ENCODE measurements at places on chromosomes 7 and 10.

DNA sequence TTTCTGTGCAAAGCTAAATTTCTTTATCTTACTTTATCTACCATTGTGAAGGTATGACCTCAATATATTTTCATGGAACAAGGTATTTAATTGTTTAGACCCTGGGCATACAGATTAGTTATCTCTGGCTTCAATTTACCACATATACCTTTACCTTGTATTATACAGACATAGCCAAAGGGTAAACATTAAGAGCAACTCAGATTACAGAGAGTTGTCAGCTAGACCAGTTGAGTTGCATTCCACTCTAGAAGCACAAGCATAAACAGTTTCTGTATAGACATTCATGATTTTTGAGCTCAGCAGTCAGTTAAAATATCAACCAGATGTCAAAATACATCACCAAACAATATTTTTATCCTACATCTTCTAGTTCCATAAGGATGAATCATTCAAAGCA, 857.3 kb upstream of the ZWINT start:
- DNase-seq = no peak

GRCh38 chr7:151704960-151705635, 171.8 kb downstream of the PRKAG2 start:
- no peak for DNase-seq

GRCh38 chr10:13808556-13809391, 222.0 kb downstream of the PRPF18 start:
- no peak for DNase-seq

DNA sequence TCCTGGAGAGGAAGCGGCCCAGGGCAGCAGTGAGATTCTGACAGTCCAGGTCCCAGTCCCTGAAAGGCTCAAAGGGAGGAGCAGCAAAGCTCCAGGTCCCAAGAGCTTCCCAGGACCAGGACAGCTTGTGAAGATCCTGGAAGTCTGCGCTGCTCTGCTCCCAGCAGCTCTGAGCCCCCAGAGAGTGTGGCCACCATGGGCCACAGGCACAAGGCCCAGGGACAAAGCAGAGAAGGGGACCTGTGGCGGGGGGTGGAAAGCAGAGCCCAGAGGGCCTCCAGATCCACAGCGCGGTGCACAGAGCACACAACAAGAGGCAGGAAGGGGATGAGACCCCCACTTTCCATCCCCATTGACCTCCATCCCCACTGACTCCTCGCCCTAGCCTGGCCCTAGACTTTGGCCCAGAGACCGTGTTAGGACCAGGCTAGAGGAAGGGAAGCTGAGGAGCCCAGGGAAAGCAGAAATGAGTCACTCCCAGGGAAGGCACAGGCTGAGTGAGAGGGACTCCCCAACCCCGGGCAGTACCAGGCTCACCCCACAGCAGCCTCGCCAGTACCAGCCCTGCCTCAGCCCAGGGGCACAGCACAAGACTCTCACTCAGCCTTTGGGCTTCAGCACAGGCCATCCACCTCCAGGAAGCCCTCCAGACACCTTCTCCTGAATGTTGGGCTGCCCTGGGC, 75.5 kb downstream of the GRID1 start:
- no peak for DNase-seq

DNA sequence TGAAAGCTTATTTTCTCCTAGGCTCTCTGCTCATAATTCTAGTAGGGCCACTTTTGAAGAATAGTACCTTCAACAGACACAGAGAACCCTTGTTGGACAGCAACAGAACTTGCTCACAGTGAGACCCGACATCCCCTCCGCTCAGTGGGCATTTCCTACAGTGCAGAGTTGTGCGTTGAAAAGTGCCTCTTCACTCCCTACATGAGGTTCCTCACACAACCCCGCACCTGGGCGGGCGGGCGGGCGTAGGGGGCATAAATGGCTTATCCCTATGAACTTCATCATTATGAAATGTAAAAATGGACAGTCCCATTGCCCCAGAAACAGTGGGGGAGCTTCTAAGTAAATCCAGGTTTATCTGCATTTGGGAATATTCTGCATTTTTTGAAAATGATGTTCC, 174.9 kb downstream of the MGMT start:
- DNase-seq = no peak

- DNase-seq = no peak
Measured at GRCh38 chr10:98367604-98368451, 47.2 kb downstream of the PYROXD2 start.

DNA sequence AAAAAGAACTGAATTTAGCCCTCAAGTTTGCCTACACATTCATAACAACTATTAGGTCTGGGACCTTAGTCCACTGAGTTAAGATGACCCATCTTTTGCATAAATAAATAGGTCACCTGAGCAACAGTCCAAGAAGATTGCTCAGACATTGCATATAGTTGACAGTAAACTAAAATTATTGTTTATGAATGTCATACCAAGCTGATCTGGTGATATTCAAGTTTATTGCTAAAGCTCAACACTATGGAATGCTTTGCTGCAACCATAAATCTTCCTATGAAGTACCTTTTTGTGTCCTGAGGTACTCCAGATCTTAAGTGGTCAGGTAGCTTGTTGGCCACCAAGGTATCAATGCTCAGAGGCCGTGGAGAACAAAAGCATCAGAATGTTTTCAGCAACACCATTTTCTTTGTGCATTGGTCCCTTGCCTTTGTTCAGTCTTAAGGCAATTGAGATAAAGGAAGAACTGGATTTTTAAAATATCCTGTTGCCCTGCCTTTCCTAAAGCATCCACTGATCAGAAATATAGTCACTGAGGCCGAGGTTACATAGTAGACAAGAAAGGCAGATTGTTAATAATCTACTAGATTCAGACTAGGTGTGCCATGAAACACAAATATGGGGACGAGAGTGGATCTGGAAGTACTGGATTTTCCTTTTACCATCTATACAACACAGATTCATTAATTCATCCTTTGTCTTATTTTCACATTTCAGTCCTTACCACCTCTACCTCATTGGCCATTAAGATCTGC, 321.3 kb downstream of the PTEN start:
- DNase-seq = no peak

- DNase-seq = no peak
Measured at GRCh38 chr10:97633921-97634320, 621 bp upstream of the MORN4 start.

DNA sequence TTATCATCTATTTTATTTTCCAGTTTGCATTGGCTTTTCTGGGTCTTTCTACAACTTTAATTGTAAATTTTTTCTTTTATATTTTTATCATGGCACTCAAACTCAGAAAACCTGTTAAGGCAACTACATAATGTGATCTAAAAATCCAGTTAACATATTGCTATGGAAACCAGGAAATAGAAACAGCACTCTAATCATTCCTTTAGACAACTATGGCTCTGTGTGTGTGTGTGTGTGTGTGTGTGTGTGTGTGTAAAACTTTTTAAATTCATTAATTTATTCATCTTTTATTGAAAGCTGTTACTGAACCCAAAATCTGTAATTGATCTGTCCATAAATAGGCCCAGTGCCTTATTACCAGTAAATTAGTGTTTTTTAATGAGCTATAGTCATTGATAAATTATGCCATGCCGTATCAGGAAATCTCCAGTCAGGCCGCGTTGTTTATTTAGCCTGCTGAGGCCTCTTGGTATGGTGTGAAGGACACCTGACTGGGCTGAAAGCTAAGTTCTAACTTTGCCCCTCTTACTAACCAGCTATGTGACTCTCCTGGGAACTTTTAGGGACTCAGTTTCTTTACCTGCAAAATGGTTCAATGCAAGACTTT, 1.5 kb upstream of the MET start:
- DNase-seq = no peak

DNA sequence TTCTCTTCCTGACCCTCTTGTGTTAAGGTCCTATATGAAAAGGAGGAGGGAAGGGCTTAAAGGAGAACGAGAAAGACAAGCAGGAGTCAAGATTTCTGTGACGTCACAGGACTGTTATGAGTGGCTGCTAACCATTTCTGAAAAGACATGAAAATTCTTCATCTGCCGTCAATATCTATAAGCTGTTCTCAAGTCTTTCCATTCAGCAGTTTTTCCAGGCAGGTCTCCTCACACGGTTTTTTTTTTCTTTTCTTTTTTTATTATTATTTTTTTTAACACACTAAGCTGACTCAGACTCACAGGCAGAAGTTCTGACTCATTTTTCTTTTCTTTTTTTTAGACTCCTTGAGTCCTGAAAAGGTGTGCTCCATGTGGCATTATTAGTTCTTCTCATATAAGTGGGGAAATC, 72.0 kb downstream of the DGKI start:
- DNase-seq = no peak

- peak; percentile 92 for DNase-seq
Measured at GRCh38 chr7:56106108-56107073, at the start of gene CHCHD2. Gene CHCHD2, minus strand, starts transcription at chr7:56106476. Its CDS starts 63 bp downstream, at chr7:56106413.

DNA sequence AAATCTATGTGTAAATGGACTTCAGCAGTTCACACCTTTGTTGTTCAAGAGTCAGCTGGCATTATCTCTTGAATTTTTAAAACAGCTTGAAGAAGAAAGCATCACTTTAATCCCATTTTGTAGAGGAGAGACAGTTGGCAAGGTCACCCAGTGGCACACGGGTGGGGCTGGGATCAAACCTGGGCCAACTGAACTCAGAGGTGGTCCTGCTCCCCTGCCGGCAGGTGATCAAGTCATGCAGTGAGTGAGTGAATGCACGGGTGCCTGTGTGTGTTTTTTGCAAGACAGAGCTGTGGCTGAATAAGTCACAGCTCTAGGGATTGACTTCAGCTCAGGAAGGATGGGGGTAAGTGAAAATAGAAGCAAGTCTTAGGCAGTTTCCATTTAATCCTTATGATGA, 9.5 kb downstream of the GHRHR start:
- DNase-seq = no peak

- DNase-seq = no peak
Measured at GRCh38 chr10:125482108-125482507, 200.9 kb downstream of the TEX36 start.

GRCh38 chr7:34757570-34758110, 99.6 kb downstream of the NPSR1 start:
- no peak for DNase-seq

DNA sequence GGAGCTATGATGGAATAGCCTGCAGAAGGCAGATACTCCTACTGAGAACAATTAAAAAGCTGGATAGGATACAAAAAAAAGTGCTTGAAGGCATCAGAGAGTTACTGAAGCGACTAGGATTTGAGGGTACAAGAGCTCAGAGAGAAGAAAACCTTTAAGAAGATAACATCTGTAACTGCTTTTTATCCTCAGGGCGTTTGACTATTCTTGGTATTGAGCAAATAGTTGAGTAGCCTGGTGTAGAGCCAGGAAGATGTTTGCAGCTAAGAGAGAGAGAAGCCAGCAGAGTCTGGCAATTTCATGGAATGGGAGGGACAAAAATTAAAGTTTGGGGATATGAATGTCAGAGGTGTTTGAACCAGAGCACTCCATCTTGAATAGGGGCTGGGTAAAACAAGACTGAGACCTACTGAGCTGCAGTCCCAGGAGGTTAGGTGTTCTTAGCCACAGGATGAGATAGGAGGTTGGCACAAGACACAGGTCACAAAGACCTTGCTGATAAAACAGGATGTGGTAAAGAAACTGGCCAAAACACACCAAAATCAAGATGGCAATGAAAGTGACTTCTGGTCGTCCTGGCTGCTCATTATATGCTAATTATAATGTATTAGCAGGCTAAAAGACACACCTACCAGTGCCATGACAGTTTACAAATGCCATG, 428.8 kb downstream of the SH2D4B start:
- DNase-seq = no peak

DNA sequence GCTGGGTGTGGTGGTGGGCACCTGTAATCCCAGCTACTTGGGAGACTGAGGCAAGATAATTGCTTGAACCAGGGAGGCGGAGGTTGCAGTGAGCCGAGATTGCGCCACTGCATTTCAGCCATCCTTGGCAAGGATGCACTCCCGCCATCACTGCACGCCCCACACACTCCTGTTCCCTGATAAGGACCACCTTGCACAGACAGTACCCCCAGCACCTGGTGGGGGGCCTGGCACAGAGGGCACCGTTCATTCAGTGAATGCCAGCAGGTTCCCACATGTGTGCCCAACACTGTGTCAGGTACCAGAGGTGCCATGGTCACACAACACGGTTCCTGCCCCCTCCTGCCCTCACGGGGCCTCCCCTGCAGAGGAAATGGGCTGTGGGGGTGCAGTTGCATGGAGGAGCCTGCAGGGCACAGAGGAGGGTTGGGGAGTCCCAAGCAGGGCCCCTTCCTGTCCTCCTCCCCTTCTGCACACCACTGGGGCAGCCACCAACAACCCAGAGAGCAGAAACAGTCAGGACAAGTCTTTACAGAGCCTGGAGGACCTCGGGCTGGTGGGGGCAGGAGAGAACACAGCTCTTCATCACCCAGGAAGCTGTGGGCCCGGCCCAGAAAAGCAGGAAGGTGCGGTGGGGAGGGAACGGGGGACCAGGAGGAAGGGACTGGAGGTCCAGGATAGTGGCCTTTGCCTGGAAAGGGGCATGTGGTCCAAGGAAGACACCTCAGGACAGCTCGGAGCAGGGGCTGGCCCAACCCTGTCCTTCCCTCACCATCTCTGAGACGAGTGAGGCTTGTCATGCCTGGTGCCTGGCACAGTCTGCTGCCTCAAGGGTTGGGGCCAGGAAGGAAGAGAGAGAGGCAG, 7.1 kb downstream of the CRYGN start:
- peak; percentile 27 for DNase-seq

DNA sequence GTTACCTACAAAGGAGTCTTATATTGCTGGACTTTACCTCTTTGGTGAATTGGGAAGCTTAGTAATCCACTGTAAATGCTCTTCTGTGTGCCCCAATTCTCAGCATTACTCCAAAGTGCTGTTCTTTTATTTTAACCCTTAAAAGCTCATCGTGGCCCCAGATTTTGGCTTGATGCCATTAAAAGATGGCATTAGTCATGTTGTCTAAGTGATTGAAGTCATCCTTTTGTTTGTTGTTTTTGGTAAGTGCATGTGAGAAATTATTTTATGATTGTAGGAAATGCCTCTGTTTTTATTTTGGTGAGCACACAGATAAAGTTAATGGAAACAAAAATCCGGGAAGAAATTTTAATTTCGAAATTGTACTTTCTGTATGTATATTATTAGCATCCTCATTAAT, 82.5 kb upstream of the GATA3 start:
- no peak for DNase-seq

DNA sequence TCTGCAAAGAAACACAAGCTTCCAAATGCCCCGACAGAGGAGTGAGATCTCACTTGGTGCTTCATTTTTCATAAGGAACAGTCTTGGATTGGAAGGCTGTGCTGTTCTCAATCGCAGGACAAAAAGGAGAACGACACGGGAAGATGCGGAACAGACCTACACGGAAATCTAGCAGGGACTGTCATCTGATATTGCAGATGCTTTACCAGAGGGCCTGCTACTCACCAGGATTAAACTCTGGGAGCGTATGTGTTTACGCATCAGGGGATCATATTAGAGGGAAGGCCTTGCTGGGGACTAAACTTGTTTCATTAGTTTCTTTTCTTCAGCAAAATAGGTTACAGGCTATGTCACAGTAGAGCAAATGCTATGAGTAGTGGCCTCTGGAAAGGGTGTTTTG, 82.8 kb upstream of the EEPD1 start:
- no peak for DNase-seq

GRCh38 chr7:138049505-138050116, 26.6 kb upstream of the AKR1D1 start:
- DNase-seq = no peak

Measured in T-helper 22 cell (primary cell).